Aorta (tissue), 5 donors: ENCODE measurements at places on chromosomes 7 and 10. TPM values are rescaled to one million over a fixed set of nuclear protein-coding genes. Genes with fewer than 3 reads are reported as not detected.

GRCh38 chr7:936386-937054 lies 18.0 kb downstream of the ADAP1 start:
- DNase-seq = peak; percentile 54

DNA sequence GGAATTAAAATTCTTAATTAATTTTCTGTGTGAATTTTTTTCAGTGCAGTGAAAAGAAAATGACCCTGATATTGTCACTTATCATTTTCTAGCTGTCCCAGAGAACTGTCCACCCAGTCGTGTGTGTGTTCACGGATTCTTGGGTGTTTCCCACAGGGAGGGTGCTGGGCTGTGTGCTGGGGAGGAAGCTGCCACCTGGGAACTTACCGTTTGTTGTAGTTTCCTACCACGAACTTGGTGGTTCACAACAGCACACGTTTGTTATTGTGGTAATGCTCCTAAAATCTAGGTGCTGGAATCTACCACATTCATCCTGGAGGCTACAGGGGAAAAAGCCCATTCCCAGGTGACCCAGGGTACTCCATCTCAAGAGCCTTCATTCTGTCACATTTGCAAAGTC lies 276.1 kb downstream of the GLRX3 start:
- no peak for DNase-seq

- no peak for DNase-seq
Measured at GRCh38 chr10:50289196-50289595, 37.9 kb upstream of the ASAH2 start.

GRCh38 chr7:40611095-40611871 lies 476.5 kb downstream of the SUGCT start:
- DNase-seq = no peak

GRCh38 chr10:48658243-48658974 lies 26.3 kb upstream of the WDFY4 start:
- DNase-seq = peak; percentile 94

DNA sequence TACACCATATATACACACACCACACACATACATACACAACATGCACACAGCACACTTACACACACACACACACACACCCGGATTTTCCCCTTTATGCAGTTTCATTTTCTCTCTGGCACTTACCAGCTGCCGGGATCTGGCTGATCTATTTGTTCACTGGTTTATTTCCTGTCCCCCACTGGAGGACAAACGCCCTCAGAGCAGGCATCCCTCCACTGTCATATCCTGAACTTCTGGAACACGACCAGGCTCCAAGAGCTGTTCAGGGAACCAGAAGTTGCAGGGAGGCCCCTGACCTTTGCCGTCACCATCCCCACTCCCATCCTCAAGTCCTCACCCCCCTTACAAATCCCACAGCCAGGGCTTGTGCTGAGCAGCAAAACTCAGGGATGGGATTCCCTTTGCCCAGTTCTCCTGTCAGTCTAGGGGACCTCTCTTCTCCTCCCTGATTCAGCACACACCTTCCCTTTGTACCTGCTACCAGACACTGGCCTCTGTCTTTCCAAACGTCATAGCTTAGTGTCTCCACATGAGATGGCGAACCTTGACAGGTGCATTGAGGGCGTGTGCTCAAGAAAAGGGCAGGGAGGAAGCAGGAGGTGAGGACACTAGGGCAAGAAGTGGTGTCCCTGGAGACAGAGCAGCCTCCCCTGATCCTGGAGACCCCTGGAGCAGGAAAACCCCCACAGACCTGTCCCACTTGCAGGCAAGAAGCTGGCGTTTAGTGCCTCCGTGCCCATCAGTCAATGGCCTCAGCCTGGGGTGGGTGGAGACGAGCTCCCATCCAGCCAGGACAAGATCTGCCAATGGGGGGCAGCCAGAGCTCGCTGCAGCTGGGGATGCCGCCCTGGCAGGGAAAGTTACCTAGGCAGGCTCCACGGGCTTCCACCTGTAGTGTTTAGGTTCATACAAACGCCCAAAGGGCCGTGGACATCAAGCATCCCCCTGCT lies 12.7 kb upstream of the DOCK1 start:
- no peak for DNase-seq

DNA sequence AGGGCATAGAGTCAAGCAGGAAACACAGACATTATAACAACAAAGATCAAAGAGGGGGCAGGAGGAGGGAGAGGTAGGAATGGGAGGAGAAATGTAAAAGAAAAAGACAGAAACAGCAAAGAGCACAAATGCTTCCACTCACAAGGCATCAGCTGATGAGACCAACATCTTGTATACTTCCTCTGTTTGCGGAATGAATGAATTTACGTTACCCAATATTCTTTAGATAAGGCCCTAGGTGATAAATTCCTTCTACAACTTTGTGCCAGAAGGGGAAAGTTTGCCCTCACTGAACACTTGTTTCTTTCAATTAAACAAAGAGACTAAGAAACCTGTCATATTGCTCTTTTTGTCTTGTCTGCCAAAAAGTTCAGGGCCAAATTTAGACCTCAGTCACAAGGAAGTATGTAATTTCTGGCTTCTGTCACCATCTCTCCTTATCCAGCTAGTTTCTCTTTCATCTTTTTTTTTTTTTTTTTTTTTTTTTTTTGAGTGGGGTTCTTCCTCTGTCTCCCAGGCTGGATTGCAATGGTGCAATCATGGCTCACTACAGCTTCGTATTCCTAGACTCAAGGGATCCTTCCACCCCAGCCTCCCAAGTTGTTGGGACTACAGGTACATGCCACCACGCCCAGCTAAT lies 116.4 kb upstream of the NANOS1 start:
- DNase-seq = no peak

DNA sequence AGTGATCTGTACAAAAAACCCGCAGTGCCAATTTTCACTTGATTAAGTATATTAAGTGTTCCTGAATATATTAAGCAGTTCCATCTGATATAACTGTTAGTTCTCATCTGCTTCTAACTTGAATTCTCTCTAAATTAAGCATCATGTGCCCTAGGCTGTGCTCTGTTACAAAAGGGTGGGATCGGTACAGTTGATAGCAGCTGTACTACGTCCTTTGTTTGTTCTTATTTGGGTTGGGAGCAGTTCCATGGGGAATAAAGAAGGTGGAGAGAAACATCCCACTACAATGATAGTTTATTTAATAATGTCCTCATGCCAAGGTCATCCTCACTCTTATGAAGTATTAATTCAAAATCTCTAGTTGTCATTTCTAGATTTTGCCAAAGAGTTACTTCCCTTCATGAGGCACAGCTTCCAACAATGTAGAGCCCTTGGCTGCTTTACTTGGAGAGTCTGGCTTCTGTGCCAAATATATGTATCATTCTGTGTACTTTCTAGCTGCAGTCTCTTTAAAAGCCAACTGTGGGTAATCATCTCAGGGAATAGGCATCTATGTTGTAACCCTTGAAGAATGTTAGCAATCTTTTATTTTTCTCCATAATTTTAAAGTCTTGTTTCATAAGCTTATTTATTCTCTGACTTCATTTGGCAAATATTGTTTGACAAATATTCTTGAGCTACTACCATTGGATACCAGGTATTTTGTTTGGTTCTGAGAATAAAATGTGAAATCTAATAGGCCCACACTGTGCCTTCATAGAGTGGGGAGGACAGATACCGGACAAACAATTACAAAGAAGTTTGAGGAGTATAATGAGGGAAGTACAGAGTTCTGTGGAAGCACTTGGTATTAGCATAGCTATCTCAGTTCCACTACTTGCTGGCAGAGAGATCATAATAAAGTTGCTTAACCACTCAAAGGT lies 22.4 kb upstream of the AHR start:
- DNase-seq = no peak

The PRRT4 gene
- 5.8 TPM for total RNA-seq

The CTAGE15 gene
- not detected for total RNA-seq

The AMPH gene
- 8.8 TPM for total RNA-seq

The DNAJB9 gene
- 28.4 TPM for total RNA-seq

The MRLN gene
- total RNA-seq = not detected

The JAKMIP3 gene
- total RNA-seq = 0.23 TPM

The PILRA gene
- total RNA-seq = 11.2 TPM

The ST8SIA6 gene
- total RNA-seq = 2.9 TPM

The SYNPO2L gene
- total RNA-seq = 0.13 TPM
